ENCODE measurements at places on chromosomes 6 and 20. TPM values are rescaled to one million over a fixed set of nuclear protein-coding genes. Genes with fewer than 3 reads are reported as not detected.
A peak's percentile ranks its signal among the peaks of the same experiment; 100 is the strongest.

The BMP7 gene
- total RNA-seq: not detected

DNA sequence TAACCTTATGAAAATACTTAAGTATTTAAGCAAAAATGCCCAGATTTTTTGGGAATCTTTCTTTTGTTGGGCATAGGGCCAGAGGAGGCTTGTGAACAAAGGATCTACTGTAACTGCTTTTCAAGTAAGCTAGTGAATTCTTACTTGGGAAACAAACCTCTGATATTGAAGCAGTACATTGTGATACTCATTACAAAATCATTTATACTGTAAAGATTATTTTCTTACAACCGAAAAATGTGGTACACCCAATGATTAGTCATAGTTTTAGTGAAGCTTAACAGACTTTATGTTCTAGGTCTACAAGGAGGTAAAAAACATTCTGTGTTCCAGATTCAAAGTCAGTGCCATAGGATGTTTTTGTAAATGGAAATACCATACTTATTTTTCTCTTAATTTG, 272.9 kb upstream of the KCNQ5 start:
- no peak overlapping the region for H3K27ac ChIP-seq
- H3K4me3 ChIP-seq: no peak overlapping the region
- H3K4me1 ChIP-seq: peaks cover 28% of the 10 kb centered on the region
- no peaks in the 10 kb centered on the region for H3K27me3 ChIP-seq
- no peak for DNase-seq

DNA sequence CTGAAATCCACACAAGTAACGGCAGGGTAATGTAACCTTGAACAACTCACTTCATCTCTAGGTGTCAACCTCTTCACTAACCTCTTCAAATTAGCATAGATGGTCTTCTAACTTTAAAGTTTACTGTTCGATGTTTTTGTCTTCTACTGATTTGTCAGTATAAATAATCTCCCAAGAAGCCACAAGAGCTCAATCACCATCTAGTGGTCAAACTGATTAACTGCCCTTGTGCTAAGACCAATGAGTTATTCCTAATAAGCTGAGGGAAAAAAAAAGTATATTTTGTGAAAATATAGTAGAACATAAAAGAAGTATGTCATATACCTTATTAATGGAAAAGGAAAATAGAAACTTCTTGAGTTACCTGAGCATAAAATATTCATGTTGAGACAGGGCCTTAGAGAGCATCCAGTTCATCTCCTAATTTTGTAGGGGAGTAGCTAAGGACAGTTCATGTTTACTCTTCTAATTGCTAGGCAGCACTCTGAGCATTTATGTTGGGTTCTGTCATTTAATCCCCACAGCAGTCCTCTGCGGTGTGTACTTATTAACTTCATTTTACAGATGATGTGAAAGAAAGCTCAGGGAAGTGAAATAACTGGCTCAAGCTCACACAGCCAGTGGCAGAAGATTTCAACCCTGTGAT, 317.1 kb downstream of the ESR1 start:
- peaks cover 36% of the 10 kb centered on the region for H3K36me3 ChIP-seq
- no peak for DNase-seq
- H3K27ac ChIP-seq: no peak overlapping the region
- H3K4me1 ChIP-seq: peaks cover 26% of the 10 kb centered on the region
- no peaks in the 10 kb centered on the region for H3K27me3 ChIP-seq

- H3K4me3 ChIP-seq: no peak overlapping the region
- DNase-seq: no peak
- H3K27me3 ChIP-seq: no peaks in the 10 kb centered on the region
- peaks cover 38% of the 10 kb centered on the region for H3K4me1 ChIP-seq
- peak overlapping the region; percentile 1 for H3K27ac ChIP-seq
- no peaks in the 10 kb centered on the region for H3K36me3 ChIP-seq
These were observed 192.9 kb upstream of the PREP start for GRCh38 chr6:105595829-105596228.
